ENCODE measurements at places on chromosomes 5 and 9. TPM values are rescaled to one million over a fixed set of nuclear protein-coding genes. Genes with fewer than 3 reads are reported as not detected.

Gene PCDHGA6
- polyA plus RNA-seq = 5.4 TPM

Gene FSD1L
- polyA plus RNA-seq = 8.4 TPM

Gene CDHR2
- polyA plus RNA-seq = 19.4 TPM

Gene HRCT1
- polyA plus RNA-seq = not detected

Gene P4HA2
- polyA plus RNA-seq = 27.9 TPM

GRCh38 chr5:63233911-63234310 lies 655.3 kb downstream of the LRRC70 start:
- DNase-seq = no peak

DNA sequence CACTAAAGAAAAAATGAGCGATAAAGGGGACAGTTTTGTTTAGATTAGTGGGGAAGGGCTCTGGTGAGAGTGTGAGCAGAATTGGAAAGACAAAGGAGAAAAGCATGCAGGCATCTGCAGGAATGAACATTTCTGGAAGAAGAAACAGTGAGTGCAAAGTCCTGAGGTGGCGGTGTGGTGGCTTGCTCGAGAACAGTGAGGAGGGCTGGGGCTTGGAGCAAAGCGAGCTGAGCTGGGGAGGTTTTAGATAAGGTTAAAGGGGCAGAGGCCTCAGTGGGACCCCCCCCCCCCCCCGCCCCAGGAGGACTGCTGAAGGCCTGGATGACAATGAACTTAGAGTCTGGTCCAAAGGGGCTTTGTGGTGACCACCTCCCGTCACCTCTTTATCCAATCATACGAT lies 202.7 kb upstream of the MVB12B start:
- DNase-seq = no peak

GRCh38 chr9:107221321-107221720 lies 61.8 kb upstream of the RAD23B start:
- no peak for DNase-seq

- DNase-seq = no peak
Observed at GRCh38 chr9:69605406-69605805, 66.8 kb downstream of the APBA1 start.

DNA sequence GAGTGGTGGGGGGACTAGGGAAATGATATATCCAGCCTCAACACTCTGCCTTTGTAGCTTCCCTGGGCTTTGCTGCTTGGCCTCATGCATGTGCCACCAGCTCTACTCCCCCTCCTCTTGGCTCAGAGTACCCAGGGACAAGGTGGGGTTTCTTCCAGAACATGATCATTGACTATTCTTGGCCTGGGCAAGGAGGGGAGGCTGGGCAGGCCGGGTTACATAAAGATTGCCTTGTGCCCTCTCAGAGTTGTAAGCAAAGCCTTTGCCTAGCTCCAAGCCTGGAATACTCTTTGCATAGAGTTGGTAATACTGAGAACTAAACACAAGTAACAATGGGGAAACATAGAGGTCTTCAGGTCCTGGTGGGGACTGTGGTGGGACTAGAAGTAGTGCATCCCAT lies 11.9 kb downstream of the ADRB2 start:
- DNase-seq = no peak

GRCh38 chr5:167723254-167723871 lies 568.1 kb upstream of the WWC1 start:
- DNase-seq = peak; percentile 63

DNA sequence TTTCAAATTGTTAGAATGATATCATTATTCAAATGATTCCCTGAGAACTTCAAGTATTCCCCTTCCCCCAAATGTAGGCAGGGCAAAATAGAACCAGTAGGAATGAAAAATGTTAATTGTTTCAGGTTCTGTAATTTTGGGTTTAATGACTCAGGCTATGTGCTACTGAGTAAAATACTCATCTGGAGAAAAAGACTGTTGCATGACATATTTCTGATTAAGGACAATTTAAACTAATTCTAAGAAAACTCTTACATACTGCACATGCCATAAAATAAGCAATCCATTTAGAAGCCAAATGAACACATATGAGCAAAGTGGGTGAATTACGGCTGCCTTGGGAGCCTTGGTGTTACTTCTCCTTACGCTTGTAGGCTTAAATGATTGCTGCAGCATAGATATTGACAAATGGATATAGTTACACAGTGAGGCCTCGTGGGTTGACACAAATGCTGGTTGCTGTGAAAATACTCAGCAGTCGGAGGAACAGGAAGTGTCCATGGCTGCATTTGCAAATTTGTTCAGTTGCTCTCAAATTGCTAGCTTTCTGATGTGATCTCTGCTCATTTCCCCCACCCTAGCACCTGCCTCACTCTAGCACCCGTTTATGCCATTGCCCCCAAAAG lies 174.9 kb upstream of the DMAC1 start:
- DNase-seq = no peak

DNA sequence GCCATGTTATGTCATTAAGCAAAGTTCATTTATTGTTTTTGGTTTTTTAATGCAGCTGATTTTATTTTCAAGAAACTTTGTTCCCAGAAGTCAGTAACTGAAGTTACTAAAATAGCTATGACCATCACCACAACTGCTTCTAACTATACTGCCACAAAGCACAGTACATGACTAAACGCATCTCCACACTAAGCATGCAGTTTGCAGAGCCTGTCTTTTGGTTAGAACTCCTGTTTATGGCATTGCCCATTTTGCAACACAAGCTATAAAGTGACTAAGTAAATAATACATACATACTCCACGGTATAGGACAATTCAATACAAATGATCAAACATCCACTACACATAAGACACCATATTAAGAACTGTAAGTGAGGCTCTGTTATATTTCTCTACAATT lies 109.7 kb downstream of the MLLT3 start:
- DNase-seq = no peak

DNA sequence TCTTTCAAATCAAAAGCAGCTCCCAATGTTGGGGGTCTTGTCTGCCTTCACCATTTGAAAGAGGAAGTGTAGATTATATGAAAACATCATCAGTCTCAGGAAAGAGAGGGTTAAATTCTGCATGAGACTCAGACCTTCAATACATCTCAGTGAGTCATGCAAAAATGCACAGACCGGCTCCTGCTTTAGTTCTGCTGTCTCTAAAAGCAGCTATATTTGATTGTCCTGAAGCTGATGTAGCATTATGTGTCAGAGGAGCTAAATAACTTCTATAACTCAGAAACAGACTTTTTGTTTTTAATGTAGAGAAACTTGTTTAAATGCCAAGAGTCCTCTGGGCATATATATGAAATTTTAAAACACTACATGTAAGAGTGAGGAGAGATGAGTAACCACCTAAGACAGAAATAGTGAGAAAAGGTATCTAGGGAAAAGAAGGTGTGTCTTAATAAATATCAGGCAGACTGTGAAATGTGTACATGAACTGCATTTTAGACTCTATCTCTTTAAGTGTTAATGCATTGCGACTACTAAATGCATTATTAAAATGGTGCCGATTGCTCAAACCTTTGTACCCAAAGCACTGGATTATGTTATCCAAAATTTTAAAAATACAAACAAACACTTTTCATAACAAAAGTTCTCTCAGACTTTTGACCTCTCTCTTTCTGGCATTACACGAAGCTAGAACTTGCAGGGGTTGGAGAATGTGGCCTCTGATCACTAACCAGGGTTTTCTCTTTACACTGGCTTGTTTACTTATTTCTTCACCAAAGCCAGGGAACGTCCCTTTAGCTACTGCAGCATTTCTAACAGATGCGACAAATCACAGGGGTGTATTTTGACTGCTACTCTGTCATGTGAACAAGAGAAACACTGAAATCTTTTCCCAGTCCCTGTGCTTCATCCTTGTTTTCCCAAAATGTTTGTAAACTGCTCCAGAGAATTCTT lies 302.3 kb downstream of the ARL15 start:
- no peak for DNase-seq

- no peak for DNase-seq
Observed at GRCh38 chr5:14582797-14583137, 1.2 kb downstream of the OTULINL start.

DNA sequence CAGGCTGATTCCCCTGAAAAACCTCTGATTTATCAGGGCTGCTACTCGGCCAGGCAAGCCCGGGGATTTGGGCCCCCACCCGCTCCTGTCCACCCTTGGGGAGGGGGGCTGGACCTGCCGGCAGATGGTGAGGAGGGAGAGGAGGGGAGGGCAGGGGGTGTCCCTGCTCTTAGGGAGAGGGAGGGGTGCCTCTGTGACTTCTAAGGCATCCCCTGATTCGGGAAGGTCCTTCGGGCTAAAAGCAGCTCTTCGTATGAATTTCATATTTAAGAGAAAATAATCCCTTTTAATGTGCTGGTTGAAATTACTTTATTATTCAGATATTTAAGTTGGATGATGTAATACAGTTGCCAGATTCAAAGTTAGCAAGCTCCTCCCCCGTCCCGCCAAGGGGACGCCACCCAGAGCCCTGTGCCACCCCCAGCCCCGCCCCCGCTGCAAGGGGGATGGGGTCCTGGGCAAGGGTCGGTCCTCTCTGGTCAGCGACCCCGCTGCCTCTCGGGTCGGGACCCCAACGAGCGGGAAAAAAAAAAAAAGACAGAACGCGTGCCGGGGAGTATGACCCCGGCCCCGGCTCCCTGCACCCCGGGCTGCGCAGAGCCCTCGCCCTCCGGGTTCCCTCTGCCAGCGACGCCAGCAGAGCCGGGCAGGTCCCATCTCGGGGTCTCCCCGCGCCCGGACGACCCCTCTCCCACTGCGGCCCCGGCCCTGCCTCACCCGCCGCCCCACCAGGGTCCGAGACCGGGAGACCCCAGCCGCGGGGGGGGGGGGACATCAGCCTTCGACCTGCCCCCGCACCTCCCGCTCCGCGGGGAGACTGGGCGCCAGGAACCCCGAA lies 12.4 kb downstream of the LHX3 start:
- no peak for DNase-seq

- no peak for DNase-seq
Observed at GRCh38 chr5:78467752-78468357, 107.4 kb downstream of the SCAMP1 start.

GRCh38 chr9:21969011-21969940 lies 24.9 kb downstream of the CDKN2A start:
- DNase-seq = no peak

DNA sequence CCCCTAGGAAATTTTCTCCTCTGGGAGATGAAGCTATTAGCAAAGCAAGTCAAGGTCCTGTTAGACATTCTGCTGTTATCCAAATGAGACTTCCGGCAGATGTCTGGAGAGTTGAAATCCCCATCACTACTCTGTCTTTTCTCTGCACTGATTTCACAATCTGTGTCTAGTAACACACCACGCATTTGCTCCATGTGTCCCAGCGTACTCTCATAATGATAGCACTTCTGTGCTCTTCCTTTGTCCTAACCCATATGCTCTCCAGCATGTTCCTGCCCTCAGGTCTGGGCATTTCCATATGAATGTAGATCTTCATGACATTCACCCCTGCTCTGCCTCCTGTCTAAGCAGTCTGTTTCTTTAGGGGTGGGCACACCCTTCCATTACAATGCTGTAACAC lies 1949.0 kb upstream of the WWC1 start:
- no peak for DNase-seq

- DNase-seq = no peak
Observed at GRCh38 chr5:171855798-171856763, 70.5 kb downstream of the SMIM23 start.
